ENCODE measurements at places on chromosomes 3 and 15. TPM values are rescaled to one million over a fixed set of nuclear protein-coding genes. Genes with fewer than 3 reads are reported as not detected.

Gene GTF2E1
- total RNA-seq: 11.4 TPM

Gene HCN4
- not detected for total RNA-seq

Gene RTF1
- 23.2 TPM for total RNA-seq

Gene EXD1
- total RNA-seq: not detected

Gene PEX11A
- 41.4 TPM for total RNA-seq

Gene RYR3
- total RNA-seq: 7.9 TPM

Gene CLRN1
- 0.14 TPM for total RNA-seq

Gene PLXNB1
- total RNA-seq: 530 TPM

Gene IL5RA
- 0.27 TPM for total RNA-seq

Gene KIF15
- not detected for total RNA-seq

Gene EDC3
- 24.0 TPM for total RNA-seq

Gene RTP4
- not detected for total RNA-seq

Gene NRROS
- total RNA-seq: not detected

Gene UQCRC1
- 698 TPM for total RNA-seq

Gene GATA2
- total RNA-seq: 1.8 TPM

Gene GOLGA8O
- not detected for total RNA-seq

Gene REC114
- not detected for total RNA-seq

Gene CCR4
- total RNA-seq: not detected

Gene TMEM212
- not detected for total RNA-seq

Gene SLC51A
- total RNA-seq: 24.8 TPM

Gene CFAP100
- total RNA-seq: not detected

Gene IGSF11
- total RNA-seq: 0.80 TPM

Gene PPP2R3A
- 41.0 TPM for total RNA-seq

Gene GOLGA6A
- total RNA-seq: not detected

Gene TM6SF1
- not detected for total RNA-seq

Gene RLBP1
- total RNA-seq: not detected

Gene PATL2
- 3.0 TPM for total RNA-seq

Gene ZNF770
- total RNA-seq: 4.2 TPM

Gene APBA2
- 2.9 TPM for total RNA-seq

Gene DLG1
- total RNA-seq: 135 TPM

Gene SLC9C1
- total RNA-seq: not detected

Gene SPINK8
- not detected for total RNA-seq

Gene ISL2
- total RNA-seq: 1.4 TPM

Gene HRG
- total RNA-seq: not detected

Gene TOPAZ1
- not detected for total RNA-seq

Gene CNBP
- total RNA-seq: 329 TPM

Gene UNC13C
- total RNA-seq: 0.41 TPM

Gene MESP1
- 12.5 TPM for total RNA-seq

Gene CPA3
- 3.0 TPM for total RNA-seq

Gene TEX55
- not detected for total RNA-seq

Gene TJP1
- total RNA-seq: 69.9 TPM

Gene ZPLD1
- total RNA-seq: not detected

Gene LMAN1L
- 20.2 TPM for total RNA-seq

Gene IL12A
- total RNA-seq: 3.4 TPM

Gene PLCH1
- total RNA-seq: 33.4 TPM

Gene ETFA
- 144 TPM for total RNA-seq

Gene SUCLG2
- total RNA-seq: 269 TPM

Gene RASGRF1
- total RNA-seq: 0.14 TPM

Gene DAPK2
- total RNA-seq: 45.1 TPM

Gene KNG1
- not detected for total RNA-seq

Gene COL7A1
- total RNA-seq: 19.1 TPM

Gene GPR160
- 148 TPM for total RNA-seq

Gene ZIC1
- total RNA-seq: not detected

Gene SUSD5
- total RNA-seq: not detected

Gene C2CD4A
- 0.79 TPM for total RNA-seq

Gene CYP11A1
- total RNA-seq: 0.79 TPM

Gene CPNE4
- total RNA-seq: not detected

Gene SV2B
- total RNA-seq: 1.9 TPM

Gene POC1A
- total RNA-seq: 0.80 TPM

Data from transverse colon (tissue), 4 donors.